ENCODE measurements at places on chromosomes 3 and 15.
A peak's percentile ranks its signal among the peaks of the same experiment; 100 is the strongest.

GRCh38 chr3:48412375-48413001, 17.4 kb downstream of the PLXNB1 start:
- no peak for DNase-seq

GRCh38 chr3:120156699-120157098, 62.5 kb upstream of the GSK3B start:
- DNase-seq = no peak

DNA sequence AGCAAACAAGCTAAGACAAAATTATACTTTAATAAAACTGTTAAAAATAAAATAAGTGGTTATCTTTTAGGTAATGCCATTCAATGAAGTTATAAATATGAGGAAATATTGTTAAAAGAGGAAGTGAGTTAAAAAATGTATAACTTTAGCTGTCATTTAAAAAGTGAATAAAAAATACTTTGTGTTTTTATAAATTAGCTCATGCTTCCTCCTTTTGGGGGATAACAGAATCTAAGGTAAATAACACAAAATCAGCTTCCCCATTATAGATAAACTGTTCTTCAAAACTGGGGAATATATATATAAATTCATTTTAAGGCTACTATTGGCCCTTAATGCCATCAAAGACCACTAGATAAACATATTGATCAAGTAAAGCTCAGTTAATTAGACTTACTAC, 113.7 kb upstream of the AADACL2 start:
- no peak for DNase-seq

DNA sequence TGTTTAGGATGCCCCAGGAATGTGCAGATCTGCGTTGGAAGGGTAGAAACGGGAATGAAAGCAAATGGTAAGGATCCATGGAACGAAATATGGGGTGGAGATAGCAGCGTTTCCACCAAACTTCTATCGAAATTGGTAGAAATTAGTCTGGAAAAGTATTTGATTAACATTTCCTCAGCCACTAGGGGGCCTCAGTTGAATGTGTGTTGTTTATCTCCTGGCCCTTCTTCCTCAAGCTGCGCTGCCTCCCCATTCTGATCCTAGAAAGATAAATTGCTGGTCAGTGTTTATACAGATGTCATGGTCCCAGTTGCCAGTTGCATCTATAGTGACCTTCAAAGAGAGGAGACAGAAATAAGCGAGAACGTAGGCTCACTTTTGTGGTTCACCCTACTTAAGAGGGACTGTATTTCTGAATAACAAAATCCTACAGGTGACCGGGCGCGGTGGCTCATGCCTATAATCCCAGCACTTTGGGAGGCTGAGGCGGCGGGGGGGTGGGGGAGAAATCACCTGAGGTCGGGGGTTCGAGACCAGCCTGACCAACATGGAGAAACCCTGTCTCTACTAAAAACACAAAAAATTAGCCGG, 457.1 kb downstream of the SQOR start:
- no peak for DNase-seq

- no peak for DNase-seq
Measured at GRCh38 chr15:91228383-91228782, 128.3 kb downstream of the SV2B start.

GRCh38 chr15:42511007-42511391, 15.6 kb downstream of the SNAP23 start:
- no peak for DNase-seq

GRCh38 chr3:44179246-44179645, 62.4 kb upstream of the TOPAZ1 start:
- no peak for DNase-seq

- DNase-seq = no peak
Measured at GRCh38 chr3:123337226-123337625, 111.7 kb downstream of the ADCY5 start.

DNA sequence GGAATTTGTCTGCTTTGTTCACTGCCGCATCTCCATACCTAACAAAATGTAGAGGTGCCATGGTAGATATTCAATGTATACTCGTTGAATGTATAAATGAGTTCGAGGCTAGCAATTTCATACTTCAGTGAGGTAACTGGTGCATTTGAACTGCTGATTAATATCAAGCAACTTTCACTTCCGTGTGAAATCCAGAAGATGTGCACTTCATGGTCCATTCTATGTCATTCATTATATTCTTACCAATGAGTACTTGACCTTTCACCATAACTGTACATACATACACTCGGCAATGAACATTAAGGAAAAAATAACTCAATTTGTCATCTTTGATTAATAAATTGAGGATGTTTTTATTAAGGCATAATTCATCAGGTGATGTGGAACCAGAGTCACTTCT, 598.5 kb downstream of the ZNF385D start:
- no peak for DNase-seq

- DNase-seq = no peak
Measured at GRCh38 chr15:90345857-90346256, 6.2 kb upstream of the ZNF774 start.

DNA sequence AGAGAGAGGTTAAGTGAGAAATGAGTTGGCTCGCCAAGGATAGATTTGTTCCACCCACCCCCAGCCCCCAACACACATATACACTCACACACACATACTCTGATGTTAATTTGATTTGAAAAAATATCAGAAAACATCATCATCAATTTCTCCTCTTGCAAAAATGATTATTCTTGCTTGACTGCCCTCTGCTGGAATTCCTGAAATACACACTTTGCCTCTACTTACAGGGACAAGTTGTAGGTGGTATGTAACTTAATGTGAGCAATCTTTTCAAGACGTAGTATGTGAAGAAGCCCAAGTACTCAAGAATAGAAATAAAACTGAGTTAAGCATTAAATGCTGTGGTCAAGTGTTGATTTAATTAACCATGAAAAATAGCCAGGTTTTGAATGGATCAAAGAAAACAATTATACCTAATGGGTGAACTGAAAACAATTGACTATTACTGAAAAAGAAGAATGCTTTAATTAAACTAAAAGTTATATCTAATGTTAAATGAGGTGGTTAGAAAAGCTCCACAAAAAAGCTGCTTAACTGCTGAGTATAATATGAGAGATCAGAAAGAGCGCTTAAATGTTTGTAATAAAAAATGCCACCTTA, 46.6 kb upstream of the MDFIC2 start:
- peak; percentile 19 for DNase-seq

DNA sequence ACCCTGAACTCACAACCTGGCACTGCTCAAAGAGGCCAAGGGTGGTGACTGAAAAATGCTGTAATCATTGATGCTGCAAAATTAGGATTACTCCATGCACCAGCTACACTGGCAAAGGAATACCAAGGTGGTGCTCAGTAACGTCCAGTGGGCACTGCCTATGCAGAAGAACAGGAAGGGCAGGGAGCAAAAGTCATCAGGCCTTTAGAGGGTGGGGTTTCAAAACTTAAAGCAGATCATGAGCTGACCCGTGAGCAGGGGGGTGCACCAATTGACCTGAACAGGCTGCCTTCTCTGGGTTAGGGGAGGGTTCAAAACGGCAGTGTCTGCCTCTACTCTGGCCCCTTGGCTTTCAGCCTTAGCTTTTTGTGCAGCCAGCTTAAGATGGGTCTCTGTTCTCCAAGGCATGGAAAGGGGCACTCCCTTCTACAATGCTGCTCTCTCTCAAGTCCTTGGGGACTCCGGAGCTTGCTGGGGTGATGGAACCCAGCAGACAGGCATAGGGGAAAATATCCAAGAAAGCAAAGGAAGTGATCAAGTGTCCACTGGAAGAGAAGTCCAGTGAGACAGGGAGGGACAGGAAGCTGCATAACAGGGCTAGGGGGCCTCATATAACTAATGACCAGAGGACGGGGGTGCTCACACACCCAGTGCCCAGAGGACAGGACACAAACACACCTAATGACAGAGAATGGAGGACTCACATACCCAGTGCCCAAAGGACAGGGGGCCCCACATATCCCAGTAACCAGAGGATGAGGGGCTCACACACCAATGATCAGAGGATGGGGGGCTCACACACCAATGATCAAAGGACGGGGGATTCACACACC, 11.4 kb downstream of the RAB6B start:
- no peak for DNase-seq

DNA sequence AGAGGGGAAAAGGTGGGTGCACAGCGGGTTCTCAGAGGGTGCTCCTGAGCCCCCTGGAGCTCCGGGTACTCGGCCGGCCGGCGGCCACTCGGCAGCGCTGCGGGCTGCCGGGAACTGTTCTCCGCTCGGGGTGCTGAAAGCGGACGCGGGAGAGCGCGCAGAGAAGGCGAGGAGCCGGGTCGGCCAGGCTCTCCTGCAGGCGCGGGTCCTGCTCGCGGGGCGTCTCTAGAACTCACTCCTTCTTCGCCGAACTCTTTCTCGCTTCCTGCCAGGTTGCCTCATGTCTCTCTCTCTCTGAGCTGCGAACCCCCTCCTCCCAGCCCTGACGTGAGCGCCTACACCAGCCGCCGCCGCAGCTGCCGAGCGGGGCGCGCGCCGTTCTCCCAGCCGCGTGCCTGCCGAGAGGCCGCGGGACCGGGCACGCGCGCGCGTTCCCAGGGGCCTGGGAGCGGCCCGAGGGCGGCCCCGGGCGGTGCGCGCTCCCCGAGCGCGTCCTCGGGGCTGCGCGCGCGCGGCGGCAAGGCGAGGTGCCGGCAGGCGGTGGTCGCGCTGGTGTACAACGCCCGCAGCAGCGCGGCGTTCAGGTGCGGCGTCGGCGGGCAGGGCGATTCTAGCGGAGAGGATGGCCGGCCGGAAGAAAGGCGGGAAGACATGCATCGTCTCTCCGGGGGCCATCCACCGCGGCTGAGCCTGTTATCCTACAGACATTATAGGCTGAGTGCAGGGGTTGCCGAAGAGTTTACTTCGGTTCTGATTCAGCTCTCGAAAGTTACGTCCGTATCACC, at the start of gene PEX5L:
Gene PEX5L (minus strand): TSS at position 267 of the 785 bp plus-strand sequence. CDS start 338 bp downstream, outside the sequence.
- DNase-seq = peak; percentile 7

- DNase-seq = no peak
Measured at GRCh38 chr3:51297333-51297732, 87.8 kb upstream of the MANF start.

DNA sequence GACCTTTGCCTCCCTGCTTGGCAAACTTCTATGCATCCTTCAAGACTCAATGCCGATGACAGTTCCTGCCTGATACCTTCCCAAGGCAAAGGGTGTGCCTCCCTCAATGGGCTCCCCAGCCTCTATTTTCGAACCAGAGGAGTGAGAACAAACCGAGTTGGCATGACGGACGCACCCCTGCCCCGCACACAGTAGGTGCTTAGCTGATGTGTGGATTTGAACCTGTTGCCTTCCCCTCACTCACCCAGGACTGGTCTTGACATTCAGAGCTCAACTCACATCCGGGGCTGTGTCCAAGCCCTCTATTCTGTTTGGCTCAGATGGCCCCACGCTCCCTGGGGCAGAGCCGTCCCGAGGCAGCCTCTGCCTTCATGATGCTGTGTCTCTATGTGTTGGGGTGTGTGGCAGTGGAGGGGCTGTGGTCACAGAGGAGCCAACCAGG, 52.2 kb upstream of the SLC6A11 start:
- DNase-seq = no peak

DNA sequence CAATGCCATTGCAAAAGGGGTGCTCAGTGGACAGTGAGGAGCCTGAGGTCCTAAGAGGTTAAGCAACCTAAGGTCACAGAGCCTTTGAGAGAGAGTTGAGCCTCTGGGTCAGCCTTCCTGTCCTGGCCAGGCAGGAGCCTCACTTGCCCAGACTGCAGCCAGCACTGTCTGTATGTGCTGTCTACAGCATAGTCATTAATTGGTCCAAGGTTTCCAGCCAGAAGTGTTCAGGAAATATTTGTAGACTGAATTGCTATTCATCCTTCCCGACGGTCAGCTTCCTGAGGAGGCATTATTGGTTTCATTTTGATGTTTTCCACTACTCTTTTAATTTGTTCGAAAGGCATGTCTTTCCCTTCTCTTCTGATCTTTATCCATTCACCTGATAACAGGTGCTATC, 8.1 kb downstream of the SEC13 start:
- no peak for DNase-seq

DNA sequence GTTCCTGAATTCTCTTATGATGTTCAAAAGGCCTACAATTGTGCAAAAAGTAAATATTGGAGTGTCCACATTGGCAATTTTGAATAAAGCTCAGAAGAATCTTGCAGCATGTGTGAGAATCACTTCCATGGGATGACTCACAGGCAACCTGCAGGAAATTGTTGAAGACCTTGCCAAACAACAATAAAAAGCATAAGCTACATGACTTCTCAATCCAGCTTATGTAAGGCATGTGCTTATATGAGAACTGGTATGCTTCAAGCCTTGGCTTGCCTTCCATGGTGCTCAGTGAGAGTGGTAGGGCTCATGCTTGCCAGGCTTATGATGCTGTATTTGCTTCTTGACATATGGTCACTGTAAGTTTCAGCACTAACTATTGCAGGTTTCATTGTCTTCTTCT, 18.4 kb upstream of the BCHE start:
- no peak for DNase-seq

GRCh38 chr3:38004415-38005075, 14.0 kb downstream of the VILL start:
- DNase-seq = no peak

DNA sequence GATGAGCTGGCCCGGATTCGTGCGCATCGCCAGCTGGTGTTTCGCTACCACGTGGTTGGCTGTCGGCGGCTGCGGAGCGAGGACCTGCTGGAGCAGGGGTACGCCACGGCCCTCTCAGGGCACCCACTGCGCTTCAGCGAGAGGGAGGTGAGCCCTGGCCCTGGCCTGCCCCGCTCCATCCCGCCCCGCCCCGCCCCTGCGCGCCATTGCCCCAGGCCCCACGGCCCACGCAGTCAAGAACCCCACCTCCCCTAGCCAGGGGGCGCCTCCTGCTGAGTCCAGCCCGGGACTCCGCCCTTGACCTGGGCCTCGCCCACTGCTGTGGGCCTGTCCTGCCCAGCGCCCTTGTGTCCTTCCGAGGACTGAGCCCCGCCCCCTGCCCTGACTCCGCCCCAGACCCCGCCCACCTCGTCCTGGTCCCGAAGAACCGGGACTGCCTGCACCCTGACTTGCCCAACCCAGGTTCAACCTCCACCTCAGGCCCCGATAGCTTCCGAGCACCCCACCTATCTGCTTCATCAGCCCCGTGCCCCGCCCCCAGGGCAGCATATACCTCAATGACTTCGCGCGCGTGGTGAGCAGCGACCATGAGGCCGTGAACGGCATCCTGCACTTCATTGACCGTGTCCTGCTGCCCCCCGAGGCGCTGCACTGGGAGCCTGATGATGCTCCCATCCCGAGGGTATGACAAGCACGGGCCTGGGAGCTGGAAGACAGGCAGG, 14.8 kb downstream of the NT5DC2 start:
- DNase-seq = no peak

Measured in kidney epithelial cell (primary cell).